Natural killer cell treated with Interleukin-12 subunit alpha and Interleukin-12 subunit beta and Interleukin-15 and Interleukin-18, amount 100 ng/mL, for 72 hours (primary cell): ENCODE measurements at places on chromosomes 6 and 20. TPM values are rescaled to one million over a fixed set of nuclear protein-coding genes. Genes with fewer than 3 reads are reported as not detected.

GRCh38 chr6:139395891-139396301 is 21.4 kb upstream of the CITED2 start:
- no peak for DNase-seq

The FLOT1 gene
- total RNA-seq = 219 TPM

The SLC2A10 gene
- total RNA-seq = 1.5 TPM

DNA sequence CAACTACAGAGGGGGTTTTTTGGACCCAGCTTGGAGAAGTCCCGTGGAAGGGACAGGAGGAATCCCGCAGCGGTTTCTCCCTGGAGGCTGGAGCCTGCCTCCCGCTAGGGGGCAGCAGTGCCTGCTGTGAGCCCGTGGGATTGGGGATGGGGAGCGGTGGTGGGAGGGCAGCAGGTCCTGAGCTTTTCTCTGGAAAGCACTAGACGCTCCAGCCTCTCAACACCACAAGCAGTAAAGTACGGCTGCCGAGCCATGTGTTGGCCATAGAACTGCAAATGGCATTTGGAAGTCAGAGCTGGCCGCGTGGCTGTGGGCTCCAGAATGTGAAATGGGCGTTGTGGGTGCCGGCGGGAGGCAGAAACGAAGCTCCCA is 47.8 kb downstream of the GMPR start:
- DNase-seq = no peak

DNA sequence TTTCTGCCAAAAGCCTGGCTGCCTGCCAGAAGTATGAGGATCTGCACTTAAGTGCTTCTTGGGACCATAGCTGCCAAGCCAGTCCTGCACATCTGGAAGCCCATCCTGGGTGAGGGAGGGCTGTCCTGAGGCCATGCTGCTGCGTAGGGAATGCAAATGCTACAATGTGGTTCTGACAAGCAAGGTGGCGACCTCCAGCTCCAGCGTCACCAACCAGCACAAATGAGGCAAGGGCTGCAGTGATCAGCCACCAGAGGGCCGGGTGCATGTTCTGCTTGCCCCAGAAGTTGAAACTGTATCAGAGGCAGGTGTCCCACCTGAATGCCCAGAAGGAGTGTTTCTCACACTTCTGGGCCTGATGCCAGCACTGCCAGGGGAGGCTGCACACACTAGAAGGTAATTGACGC is 99.1 kb upstream of the KCNQ5 start:
- DNase-seq = no peak

DNA sequence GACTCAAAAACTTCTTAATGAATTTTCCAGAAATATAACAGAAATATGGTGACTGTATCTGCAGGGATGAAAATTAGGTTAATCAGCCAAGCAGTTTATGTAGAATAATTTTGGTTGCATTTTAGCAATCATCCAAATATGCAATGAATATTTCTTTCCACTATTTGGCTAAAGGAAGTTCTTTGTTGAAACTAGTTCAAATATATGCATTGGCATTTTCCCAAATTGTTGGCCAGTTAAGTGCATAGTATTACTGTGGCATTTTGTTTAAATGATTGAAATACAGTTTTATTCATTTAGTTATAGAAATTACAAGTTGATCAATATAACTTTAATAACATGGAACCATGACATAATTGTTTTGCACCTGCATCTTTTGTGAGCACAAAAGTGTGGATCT is 115.5 kb downstream of the DOK5 start:
- no peak for DNase-seq

DNA sequence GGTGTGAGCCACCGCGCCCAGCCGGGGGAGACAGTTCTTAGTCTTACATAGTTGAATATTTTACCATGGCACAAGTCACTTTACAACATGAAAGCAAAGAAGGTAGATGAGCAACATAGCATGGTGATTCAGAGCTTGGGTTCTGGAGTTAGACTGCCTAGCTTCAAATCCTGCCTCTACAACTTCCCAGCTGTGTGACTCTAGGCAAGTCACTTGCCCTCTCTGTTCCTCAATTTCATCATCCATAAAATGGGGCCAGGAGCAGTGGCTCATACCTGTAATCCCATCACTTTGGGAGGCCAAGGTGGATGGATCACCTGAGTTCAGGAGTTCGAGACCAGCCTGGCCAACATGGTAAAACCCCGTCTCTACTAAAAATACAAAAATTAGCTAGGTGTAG is 26.3 kb downstream of the HCK start:
- no peak for DNase-seq

- no peak for DNase-seq
Measured at GRCh38 chr20:24066076-24066700, 77.6 kb upstream of the GGTLC1 start.

- DNase-seq = no peak
Measured at GRCh38 chr6:17161076-17161475, 59.2 kb downstream of the STMND1 start.

- no peak for DNase-seq
Measured at GRCh38 chr6:88867841-88868731, 95.3 kb downstream of the RNGTT start.

DNA sequence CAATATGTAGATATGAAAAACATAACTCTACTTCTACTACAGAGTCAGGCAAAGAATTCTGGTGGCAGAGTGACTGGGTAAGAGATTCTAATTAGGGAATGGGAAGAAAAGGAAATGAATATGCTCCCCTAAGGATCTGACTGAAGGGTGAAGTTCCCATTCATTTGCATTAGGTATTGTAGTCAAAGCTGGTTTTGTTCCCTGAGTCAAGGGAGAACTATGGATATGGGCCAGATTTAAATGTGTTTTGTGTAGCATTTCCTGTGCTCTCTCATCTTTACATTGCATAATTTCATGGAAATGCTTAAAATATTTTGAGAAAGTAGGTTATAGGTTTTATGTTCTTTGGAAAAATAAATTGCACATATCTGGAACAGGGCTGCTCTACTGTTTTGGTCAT is 299.7 kb downstream of the BTBD3 start:
- DNase-seq = no peak

DNA sequence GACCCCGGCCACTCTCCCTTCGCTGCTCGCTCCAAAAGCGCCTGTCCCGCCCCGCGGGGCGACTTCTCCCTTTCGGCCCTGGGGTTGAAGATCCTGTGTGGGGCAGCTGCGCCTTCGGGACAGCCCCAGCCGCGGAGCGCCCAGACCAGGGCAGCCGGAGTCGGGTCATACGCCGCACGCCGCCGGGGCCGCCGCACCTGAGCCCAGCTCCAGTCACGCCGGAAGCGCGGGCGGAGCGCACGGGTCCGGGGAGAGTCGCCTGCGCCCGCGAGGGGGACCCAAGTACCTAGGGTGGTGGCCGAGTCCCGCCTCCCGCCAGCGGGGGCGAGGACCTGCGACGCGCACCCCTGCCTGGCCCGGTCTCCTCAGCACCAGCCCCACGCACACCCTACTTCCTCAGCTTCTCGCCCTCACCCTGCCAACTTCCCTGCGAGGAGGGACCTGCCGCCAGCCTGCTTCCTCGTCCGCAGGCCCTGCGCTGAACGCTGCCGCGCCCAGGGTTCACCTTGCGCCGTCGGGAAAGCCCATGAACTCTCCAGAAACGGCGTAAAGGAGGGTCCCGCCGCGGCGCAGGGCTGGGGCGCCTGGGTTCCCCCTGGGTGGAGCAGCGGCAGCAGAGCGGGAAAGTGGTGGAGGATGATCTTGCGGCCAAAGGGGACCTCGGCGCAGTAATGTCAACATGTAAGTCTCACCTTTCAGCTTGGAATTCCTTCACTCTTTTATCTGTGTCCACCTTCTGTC is at the start of gene ADGRG6:
ADGRG6 (plus strand) TSS at position 357 of the 741 bp plus-strand sequence; CDS start at position 680, 323 bp downstream.
- DNase-seq = no peak

DNA sequence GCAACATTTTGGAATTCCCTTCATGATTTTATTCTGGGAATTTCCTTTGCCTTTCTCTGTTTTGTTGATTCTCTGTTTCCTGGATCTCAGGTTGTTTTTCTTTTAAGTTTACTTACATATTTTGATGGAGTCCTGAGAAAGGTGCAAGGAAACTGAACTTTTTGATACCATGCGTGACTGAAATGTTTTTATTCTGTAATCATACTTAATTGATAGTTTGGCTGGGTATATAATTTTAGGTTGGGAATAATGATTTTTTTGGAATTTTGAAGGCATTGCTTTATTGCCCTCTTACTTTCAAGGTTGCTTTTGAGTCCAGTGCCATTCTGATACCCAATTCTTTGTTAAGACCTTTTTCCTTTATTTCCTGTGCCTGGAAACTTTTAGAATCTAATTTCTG is 45.2 kb downstream of the LRRC1 start:
- DNase-seq = no peak

DNA sequence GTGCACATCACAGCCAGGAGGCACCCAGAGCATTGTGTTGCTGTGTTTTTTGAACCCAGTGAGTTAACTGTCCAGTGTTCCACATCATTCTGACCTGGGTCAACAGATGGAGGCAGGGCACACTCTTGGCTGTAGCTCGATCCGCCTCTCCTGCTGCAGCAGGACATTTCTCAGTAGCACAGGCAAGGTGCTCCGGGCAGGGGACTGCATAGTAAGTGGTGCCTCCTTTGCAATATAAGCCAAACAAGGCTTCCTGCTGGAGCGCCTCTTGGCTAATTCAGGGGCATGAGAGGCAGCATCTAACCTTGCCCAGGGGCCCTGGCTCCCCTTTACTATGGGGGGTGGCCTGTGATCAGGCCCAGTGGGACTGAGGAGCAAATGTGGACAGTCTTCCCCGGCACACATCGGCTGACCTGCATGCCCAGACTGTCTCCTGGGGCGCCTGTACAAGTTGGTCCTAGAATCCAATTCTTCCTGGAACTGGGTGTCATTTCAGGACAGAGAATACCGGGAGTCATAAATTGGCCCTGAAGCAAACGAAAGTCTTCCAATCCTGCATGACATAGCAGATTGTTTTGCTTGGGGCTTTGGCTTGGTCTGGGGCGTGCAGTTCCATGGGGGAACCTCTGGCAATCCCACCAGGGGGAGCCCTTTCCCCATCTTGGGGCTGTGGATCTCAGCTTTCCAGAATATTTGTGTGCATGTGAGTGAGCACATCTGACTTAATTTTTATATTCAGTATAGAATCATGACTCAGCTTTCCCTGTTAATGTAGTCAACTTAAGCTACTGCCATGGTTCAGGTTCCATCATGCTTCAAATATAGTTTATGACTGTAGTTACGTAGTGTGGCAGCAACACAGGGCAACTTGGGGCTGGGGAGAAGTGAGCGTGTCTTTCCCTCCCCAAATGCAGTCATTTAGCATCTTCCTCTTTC is 56.0 kb upstream of the DDR1 start:
- DNase-seq = peak; percentile 79

GRCh38 chr6:25053875-25054371 is 118.2 kb upstream of the RIPOR2 start:
- peak; percentile 86 for DNase-seq

GRCh38 chr6:161686655-161687054 is 412.8 kb upstream of the AGPAT4 start:
- no peak for DNase-seq

DNA sequence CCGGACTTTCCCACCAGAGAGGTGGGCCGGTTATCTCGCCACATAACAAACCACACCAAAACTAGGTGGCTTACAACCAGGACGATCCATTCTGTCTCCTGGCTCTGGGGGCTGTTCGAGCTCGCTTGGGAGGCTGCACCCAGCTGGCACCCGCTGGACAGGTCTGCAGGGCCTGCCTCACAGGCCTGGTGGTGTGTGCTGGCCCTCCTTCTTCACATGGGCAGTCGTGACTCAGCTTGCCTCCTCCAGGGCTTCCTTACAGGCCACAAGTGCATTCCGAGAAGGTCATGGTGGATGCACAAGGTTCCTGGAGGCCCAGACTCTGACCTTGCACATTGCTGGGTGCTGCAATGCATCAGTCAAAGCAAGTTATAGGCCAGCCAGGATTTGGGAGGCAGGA is 34.2 kb downstream of the FOXF2 start:
- no peak for DNase-seq
